ENCODE measurements at places on chromosomes 12 and 14. TPM values are rescaled to one million over a fixed set of nuclear protein-coding genes. Genes with fewer than 3 reads are reported as not detected.

CIROP gene
- not detected for total RNA-seq

MYF6 gene
- total RNA-seq: not detected

PGF gene
- total RNA-seq: 8.9 TPM

RIMBP2 gene
- total RNA-seq: not detected

CAPZA3 gene
- total RNA-seq: not detected

KLRK1 gene
- total RNA-seq: 0.28 TPM

DLGAP5 gene
- total RNA-seq: 54.1 TPM

ZNF385A gene
- 8.4 TPM for total RNA-seq

MIP gene
- total RNA-seq: not detected

B4GALNT3 gene
- 78.1 TPM for total RNA-seq

RTN1 gene
- total RNA-seq: not detected

LIN7A gene
- total RNA-seq: 16.2 TPM

CFAP73 gene
- 0.23 TPM for total RNA-seq

CCDC197 gene
- total RNA-seq: not detected

All from Caco-2 (cell line).